ENCODE measurements at places on chromosomes 3 and 15.
A peak's percentile ranks its signal among the peaks of the same experiment; 100 is the strongest.

DNA sequence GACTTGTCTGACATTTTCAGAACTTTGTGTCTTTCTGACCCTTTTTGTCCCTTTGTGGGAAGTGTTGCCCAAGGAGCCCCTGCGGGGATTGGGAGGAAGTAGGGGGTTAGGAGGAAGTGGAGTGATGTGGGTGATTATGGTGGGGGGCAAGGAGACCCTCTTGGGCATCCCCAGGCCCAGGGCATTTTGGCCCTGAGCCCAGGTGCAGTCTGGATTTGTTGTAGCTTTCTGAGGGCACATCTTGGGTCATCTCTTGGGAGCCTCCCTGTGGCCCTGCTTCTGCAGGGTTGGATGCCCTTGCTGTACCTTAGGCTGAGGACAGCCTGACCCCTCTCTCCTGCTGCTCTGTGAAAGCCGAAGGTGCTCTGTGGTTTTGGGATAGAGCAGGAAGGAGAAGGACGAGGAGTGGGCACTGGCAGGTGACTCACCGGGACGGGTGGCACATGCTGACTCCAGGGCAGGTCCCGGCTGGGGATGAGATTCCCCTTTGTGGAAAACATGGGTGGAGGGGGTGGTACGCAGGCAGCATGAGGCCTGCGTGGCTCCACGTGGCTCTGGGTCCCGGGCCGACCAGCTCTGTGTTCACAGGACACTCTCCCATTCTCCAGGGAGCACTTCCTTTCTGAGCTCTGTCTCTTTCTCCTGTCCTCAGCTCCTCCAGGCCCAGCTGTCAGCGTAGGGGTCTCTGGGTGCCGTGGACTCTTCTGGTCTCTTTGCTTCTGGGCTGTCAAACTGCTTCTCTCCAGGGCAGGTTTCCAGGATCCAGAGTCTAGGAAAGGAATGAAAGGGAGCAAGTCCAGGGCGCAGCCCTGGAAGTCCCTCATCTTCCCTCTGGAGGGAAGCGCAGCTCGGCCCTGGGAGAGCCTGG lies 11.8 kb downstream of the CD276 start:
- DNase-seq = no peak

DNA sequence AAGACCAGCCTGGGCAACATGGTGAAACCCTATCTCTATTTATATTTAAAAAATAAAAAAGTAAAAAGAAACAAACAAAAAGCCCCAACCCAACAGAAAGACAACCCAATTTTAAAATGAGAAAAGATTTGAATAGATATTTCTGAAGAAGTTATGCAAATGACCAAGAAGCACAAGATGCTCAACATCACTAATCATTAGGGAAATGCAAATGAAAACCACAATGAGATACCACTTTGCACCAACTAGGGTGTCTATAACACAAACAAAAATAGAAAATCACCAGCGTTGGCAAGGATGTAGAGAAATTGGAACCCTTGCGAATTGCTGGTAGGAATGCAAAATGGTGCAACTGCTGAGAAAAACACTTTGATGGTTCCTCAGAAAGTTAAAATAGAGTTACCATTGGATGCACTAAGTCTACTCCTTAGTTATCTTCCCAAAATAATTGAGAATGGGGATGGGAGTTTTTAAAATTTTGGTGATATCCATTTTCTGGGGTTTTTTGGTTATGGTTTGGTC lies 45.8 kb upstream of the CCNB2 start:
- no peak for DNase-seq

GRCh38 chr3:37997791-37998370 lies 7.3 kb downstream of the VILL start:
- no peak for DNase-seq

- peak; percentile 7 for DNase-seq
Observed at GRCh38 chr3:178041931-178042330, 494.3 kb upstream of the KCNMB2 start.

DNA sequence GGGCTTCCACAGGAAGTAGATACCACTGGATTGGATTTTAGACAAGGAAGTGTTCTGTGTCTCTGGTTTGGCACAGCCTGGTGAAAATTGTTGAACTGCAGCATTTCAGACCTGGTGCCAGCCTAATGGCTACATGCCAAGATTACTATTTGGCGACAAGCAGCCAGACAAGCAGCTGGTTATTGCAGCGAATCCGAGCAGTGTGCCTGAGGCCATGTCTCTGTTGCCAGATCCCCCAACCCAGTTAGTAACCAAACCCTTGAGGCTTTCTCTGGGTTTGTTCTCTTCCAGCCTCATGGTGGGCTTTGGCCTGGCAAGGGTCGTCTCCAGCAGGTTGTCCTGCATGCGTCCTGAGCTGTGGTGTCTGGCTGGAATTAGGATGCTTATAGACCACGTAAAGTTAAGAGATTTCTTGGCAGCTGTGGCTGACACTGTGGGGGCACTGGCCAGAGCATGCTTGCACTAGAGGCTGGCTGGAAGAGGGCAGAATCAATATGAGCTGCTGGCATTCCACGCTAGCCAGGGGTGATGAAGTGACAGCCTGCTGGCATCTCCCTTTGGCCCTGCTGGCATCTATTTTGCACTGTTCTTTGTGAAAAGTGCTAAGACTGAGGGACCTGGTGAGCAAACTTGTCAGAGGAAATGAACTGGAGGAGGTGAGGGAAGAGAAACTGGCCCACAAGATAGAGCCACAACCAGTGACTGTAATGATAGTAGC lies 172.6 kb downstream of the RBMS3 start:
- peak; percentile 74 for DNase-seq
